Activated T-helper 9 cell treated with anti-CD3 and anti-CD28 coated beads, Interleukin-2, amount 50 U/mL, for 16 hours (primary cell): ENCODE measurements at places on chromosomes 1 and 21.

DNA sequence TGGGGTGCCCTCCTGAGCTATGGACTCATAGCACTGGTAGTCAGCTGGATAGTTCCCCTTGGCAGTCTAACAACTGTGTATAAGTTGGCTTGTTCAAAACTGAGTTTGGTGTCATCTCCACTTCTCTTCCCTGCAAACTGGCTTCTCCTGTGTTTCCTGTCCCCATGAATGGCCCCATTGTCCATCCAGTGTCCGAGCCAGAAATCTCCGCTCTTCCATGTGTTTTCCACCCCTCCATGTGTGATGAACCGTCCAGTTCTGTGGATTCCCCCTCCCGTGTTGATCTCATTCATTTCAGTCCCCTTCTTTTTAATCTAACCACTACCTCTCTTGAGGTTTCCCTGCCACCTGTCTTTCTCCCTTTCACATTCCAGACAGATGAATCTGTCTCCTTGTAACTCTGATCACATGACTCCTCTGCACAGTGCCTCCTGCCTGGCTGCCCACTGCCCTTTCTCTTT, 195.7 kb downstream of the ROR1 start:
- DNase-seq: no peak

- DNase-seq: no peak
These were observed 18.2 kb upstream of the RNF223 start for GRCh38 chr1:1092149-1092855.

GRCh38 chr1:67372136-67372535, 58.1 kb downstream of the SERBP1 start:
- no peak for DNase-seq

DNA sequence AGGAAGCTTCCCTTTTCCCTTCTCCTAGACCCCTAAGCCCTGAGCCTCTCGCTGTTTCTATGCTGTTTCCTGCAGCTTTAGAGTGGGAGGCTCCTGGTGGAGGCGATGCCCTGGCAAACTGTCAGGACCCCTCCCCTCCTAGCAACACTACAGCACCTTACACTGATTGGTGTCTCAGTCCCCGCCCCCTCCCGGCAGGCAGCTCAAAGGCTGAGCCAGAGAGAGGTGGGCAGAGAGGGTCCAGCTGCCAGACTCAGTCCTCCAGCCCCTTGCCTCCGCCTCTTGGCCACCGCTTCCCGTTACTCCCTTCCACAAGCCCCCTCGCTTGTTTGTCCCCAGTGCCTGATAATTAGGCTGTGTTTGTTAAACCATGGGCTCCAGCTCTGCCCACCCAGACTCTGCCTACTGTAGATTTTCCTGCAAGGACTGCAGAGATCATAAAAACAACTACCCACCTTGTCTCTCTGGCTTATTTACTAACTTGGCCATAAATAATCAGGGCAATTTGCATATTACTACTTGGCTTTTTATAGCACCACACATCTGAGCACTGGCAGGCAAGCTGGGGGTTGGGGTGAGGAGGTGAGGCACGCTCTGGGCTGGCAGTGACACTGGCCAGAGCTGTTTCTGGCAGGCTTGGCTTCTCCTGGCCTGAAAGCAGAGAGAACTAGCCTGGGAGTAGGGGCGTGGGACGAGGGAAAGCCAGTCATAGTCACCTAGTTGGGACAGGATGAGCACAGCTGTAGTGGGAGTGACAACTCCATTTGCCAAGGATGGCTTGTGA, 107.5 kb downstream of the CSMD2 start:
- DNase-seq: no peak
